ENCODE measurements at places on chromosomes 4 and X.

GRCh38 chr4:186149872-186150271 is 41.5 kb upstream of the CYP4V2 start:
- DNase-seq: no peak

GRCh38 chrX:150582338-150582948 is 14.0 kb downstream of the MTM1 start:
- DNase-seq: no peak

- DNase-seq: no peak
Observed at GRCh38 chrX:134599184-134599914, 58.9 kb downstream of the PLAC1 start.

GRCh38 chrX:153592966-153593688 is 5.8 kb downstream of the CCNQ start:
- no peak for DNase-seq

DNA sequence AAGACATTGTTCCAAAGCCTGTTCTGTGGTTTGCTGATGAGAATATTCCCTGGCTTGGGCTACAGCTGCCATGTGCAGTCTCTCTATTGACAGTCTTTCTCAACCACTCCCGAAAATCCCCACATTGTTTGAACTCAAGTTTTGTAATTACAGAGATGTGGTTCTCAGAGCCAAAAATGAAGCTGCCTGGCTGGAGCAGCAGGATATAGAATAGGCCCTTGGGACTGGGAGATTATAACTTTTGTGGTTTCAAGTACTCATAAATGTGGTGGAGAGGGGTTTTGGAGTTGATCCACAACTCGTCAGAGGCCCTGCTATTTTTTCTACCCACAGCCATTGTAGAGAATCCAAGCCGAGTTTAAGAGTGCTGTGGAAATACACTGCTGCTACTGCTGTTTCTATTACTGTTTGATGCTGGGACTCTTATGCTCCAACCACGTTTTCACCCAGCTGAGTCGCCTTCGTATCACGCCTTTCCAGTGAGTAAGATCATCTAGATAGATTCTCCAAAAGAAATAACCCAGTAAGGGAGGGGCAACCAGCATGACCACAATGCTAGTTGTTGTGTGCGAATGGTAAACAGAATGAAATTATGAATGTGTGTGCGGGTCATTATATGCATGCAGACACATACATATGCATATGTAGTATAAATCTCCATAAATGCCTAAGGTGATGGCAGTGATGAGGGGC is 57.1 kb upstream of the ATXN3L start:
- no peak for DNase-seq

- DNase-seq: no peak
Observed at GRCh38 chr4:47831026-47831679, 6.7 kb downstream of the CORIN start.

DNA sequence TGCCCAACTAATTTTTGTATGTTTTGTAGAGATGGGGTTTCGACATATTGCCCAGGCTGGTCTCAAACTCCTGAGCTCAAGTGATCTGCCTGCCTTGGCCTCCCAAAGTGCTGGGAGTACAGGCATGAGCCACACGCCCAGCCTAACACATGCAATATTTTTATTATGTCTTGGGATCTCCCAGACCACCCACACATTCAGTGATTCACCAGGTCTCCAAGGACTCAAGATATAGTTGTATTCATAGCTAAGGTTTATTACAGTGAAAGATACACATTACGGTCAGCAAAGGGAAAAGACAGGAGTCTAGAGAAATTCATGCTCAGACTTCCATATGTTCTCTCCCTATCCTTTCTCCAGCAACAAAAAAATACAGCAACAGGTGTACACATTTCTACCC is 25.5 kb upstream of the FAM120C start:
- DNase-seq: no peak

GRCh38 chr4:61143461-61143860 is 56.7 kb upstream of the ADGRL3 start:
- DNase-seq: no peak

GRCh38 chr4:113103556-113103955 is 54.1 kb downstream of the ANK2 start:
- DNase-seq: no peak

DNA sequence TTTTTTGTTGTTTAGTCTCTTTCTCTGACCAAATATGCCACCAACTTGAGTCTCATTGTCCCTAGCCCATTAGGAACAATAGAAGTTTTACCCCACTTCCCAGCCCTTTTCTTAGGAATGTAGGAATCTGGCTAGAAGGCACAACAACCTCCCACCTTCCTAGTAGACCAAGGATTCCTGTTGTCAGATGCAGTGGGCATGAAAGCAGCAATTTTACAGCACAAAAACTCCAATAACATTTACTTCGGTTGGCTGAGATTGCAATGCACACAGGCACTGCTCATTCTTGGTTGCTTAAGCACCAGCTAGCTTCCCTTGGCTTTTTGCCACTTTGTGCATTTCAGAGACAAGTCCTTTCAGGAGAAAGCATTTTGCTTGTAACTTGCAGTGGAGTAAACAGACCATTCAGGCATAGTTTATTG is 312.8 kb downstream of the TENM3 start:
- no peak for DNase-seq

DNA sequence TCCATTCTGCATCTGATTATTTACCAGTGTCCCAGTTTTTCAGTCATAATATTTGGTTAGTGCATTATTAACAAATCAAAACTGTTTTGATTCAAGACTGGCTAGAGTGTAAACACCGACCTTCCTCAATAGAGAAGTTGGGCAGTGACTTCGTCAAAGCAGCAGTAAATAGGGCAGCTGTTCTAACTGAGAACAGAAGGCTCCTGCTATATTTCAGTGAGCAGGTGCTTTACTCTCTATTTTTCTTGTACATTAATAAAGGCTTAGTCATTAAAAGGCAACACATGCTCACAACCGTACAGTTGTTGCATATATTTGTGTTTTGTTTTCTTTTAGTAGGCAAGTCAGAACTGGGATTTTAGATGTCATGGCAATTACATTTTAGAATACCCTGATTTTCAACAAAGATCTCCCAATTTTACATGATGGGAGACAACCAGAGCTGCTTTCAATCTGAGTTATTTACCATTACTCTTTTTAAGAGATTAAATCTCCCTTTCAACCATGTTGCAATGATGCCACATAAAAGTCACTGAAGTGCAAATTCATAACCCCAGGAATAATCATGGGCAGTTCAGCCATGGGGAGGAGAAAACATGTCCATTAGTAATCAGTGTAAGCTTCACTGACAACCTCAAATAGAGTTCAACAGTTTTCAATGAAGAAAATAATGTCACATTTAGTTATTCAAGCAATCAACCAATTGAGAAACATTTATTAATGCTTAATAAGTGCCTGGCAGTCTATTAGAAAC is 233.3 kb downstream of the NDST4 start:
- DNase-seq: no peak

DNA sequence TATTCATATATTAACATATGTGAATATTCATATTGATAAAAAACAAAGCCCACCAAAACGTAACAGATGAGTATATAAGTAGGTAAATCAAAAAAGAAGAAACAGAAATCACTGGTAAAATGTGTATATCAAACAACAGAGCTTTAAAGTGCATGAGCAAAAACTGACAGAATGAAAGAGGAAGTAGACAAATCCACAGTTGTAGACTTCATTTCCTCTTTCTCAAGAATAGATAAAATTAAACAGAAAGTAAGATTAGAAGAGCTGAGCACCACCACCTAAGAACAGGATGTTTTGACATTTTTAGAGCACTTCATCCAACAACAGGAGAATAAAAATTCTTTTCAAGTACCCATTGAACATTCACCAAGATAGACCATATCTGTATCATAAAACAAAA is 64.6 kb downstream of the CNKSR2 start:
- no peak for DNase-seq

DNA sequence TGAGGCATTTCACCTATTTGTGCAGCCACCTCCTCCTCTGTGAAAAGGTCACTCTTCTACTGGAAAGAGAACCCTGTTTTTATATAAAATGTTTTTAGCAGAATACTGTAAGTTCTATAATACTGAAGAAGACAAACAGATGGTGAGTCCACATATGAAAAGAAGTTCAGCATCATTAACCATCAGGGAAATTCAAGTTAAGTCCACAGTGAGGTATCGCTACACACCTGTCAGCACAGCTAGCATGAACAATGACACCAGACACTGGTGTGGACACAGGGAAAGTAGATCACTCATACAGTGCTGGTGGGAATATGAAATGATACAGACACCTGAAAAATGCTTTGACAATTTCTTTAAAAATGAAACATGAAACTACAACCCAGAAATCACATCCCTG is 133.0 kb downstream of the MAD2L1 start:
- DNase-seq: no peak

GRCh38 chr4:41696763-41697162 is 51.8 kb downstream of the PHOX2B start:
- no peak for DNase-seq

- DNase-seq: no peak
Observed at GRCh38 chr4:80412322-80412721, 76.8 kb downstream of the CFAP299 start.

- DNase-seq: peak; percentile 19
Observed at GRCh38 chr4:173257732-173258717, 76.1 kb downstream of the HMGB2 start.

DNA sequence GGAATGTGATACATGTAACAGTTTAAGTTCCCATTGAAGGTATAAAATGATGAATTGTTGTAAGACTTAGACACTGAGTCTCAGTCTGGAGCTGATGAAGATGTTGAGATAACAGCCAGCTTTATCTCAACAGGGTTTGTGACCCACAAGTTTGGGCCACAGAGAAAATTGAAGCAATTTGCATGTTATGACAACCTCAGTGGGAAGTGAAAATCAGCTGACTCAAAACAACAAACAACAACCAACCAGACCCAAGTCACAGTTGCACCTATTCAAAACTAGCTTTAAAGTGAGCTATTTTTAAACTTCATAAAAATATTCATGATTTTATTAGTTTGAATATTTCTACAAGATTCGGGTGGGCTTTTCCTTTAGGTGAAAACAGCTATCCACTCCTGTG is 8.0 kb downstream of the SFRP2 start:
- no peak for DNase-seq

GRCh38 chr4:123110685-123111084 is 188.3 kb upstream of the NUDT6 start:
- no peak for DNase-seq

DNA sequence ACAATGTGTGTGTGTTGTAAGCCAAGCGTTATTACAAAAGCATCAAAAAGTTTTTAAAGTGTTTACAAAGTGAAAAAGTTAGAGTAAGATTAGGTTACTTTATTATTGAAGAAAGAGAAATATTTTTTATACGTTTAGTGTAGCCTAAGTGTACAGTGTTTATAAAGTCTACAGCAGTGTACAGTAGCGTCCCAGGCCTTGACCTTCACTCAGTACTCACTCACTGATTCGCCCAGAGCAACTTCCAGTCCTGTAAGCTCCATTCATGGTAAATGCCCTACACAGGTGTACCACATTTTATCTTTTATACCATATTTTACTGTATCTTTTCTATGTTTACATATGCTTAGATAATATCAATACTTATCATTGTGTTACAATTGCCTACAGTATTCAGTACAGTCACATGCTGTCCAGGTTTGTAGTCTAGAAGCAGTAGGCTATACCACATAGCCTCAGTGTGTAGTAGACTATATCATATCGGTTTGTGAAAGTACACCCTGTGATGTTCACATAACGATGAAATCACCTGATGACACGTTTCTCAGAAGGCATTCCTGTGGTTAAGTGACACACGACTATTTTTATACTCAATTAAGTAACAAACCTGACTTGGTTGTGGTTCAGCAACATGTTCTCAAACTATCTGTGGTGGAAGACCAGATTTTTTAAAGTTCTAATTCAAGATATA is 152.0 kb upstream of the EDNRA start:
- DNase-seq: no peak

DNA sequence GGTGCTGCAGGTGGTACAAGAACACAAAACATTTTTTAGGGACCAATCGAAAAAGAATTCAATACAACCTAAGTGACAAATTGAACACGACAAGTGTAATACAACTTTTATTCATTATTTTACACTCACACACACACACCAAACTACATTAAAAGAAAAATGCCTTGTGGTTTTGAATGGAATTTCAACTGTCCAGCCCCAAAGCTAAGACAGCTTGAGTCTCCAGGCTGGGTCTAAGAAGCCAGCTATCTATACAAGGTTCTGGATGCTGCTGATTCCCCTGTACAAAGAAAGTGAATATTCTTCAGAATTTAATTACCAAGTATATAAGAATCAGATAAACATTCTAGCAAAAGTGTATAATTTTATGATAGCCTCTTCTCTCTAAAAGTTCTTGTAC is 118.2 kb downstream of the PPP3CA start:
- no peak for DNase-seq

GRCh38 chr4:22850055-22850454 is 157.3 kb downstream of the GBA3 start:
- DNase-seq: no peak

- DNase-seq: no peak
Observed at GRCh38 chr4:80446664-80447063, 111.1 kb downstream of the CFAP299 start.

- no peak for DNase-seq
Observed at GRCh38 chr4:122329876-122330565, 48.8 kb upstream of the ADAD1 start.

- no peak for DNase-seq
Observed at GRCh38 chrX:30278365-30278764, 30.8 kb downstream of the NR0B1 start.

DNA sequence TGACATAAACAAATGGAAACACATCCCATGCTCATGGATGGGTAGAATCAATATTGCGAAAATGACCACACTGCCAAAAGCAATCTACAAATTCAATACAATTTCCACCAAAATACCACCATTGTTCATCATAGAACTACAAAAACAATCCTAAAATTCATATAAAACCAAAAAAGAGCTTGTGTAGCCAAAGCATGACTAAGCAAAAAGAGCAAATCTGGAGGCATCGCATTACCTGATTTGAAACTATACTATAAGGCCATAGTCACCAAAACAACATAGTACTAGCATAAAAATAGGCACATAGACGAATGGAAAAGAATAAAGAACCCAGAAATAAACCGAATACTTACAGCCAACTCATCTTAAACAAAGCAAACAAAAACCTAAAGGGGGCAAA is 342.8 kb upstream of the AGA start:
- DNase-seq: no peak

DNA sequence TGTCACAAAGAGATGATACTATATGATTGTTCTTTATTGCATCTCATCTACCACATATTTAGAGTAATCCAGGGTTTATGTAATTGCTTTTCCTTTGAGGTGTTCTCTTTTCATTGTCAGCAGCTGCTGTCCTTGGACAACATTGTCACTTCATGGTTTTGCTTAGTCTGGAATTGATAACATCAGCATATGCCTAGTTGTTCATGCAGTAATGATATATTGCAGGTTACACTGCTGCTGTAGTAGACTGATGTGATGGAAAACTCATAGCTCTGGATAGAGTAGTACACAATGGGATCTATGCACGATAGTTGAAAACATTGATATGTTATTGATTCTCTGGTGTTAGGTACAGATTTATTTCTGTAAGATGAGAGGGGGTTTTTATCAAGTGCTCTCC is 13.7 kb downstream of the NEIL3 start:
- DNase-seq: no peak

- DNase-seq: no peak
Observed at GRCh38 chrX:139297638-139298037, 232.9 kb upstream of the F9 start.

GRCh38 chr4:149095001-149095400 is 652.8 kb upstream of the NR3C2 start:
- no peak for DNase-seq

GRCh38 chr4:176791591-176792325 is 964 bp downstream of the VEGFC start:
- DNase-seq: no peak

Measured in stimulated activated CD8-positive, alpha-beta memory T cell treated with anti-CD3 and anti-CD28 coated beads, Interleukin-2, amount 100 ng/mL, for 1 hour (primary cell).